Effector CD8-positive, alpha-beta T cell (primary cell): ENCODE measurements at places on chromosomes 7 and 10.

- no peak for DNase-seq
These were observed 13.1 kb upstream of the TCAF1 start for GRCh38 chr7:143914938-143915652.

GRCh38 chr7:101162551-101163278, 2.7 kb downstream of the VGF start:
- DNase-seq, result no peak

- DNase-seq, result no peak
These were observed 1.7 kb downstream of the CCSER2 start for GRCh38 chr10:84329986-84330651.

- DNase-seq, result no peak
These were observed 58.6 kb upstream of the LOXL4 start for GRCh38 chr10:98326621-98327027.

GRCh38 chr7:136326045-136326609, 349.0 kb upstream of the MTPN start:
- no peak for DNase-seq

GRCh38 chr7:124783271-124783670, 17.7 kb upstream of the GPR37 start:
- DNase-seq, result no peak

DNA sequence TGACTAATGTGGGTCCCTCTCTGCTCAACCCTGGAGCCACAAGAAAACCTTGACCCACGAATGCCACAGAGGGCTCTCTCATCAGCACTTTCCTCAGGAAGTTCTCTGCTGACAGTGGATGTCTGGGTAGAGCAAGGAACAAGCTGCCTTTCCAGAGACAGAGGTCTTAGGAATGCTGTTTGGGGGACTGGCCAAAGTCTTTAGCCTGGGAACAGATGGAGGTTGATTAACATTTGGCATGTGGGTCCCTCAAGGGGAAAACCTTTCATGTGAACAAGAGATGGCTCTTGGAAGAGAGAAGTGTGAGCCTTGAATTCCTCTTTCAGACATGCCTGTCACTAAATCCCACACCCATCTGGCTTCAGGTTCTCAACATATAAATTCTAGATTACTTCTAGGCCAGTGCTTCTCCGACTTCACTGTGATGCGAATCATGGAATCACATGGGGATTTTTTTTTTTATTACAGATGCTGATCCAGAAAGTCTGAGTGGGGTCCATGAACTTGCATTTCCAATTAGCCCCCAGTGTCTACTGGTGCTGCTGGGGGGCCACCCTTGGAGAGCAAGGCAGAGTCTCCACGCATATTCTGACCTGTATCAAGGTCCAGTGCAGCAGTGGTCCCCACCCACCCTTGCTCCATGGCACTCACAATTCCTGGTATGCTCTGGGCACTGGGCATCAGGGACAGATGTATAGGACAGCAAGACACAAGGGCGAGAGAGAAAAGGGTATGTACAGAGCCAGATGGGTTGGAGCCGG, 360.4 kb downstream of the CXCL12 start:
- DNase-seq, result no peak

- no peak for DNase-seq
These were observed 59.1 kb downstream of the ELFN1 start for GRCh38 chr7:1729183-1729582.

GRCh38 chr7:126443951-126444350, 808.8 kb downstream of the GRM8 start:
- DNase-seq, result no peak

GRCh38 chr7:2106440-2106839, 126.3 kb downstream of the MAD1L1 start:
- DNase-seq, result no peak

DNA sequence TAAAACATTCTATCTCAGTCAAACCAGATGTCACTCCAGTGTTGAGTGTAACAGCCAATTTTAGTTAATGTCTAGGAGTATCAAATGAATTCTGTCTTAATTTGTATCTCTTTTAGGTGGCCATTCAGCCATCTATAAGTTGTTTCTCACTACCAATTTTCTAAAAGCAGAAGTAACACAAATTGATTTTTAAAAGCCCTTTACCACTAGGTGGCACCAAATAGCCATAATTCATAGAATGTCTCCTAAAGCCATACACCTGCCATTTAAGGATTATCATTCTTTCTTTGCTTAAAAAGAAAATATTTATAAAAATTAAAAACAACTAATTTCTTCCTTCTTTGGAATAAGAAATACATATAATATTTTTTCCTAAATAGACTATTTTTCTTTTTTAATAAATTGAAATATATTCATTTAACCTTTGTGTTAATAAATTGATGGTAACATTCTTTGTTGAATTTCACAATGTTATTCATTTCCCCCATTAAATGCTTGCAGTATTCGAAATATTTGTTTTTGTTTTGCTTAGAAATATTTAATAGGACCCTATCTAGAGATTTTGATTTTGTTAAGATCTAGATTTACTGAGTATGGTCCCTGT, 107.8 kb upstream of the PPP1R3A start:
- DNase-seq, result no peak

GRCh38 chr7:142089035-142089434, 22.5 kb upstream of the MGAM2 start:
- DNase-seq, result no peak

DNA sequence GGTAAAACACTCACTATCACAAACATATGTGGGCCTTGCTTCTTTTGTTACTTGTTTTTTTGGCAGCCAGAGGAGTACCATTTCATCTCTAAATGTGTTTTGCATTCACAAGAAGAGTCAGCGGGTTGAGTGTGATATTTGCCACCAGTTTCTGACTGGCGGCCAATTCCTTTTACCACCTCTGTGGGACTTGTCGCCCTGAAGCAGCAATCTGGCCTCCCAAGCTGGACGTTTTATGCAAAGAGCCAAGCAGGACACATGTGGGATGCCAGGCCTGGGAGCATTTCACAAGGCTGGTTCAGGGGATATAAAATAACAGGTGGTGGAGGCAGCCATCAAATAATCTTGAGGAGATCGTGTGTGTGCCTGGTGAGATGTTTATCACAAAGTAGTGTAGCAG, 61.8 kb upstream of the TRIL start:
- no peak for DNase-seq

DNA sequence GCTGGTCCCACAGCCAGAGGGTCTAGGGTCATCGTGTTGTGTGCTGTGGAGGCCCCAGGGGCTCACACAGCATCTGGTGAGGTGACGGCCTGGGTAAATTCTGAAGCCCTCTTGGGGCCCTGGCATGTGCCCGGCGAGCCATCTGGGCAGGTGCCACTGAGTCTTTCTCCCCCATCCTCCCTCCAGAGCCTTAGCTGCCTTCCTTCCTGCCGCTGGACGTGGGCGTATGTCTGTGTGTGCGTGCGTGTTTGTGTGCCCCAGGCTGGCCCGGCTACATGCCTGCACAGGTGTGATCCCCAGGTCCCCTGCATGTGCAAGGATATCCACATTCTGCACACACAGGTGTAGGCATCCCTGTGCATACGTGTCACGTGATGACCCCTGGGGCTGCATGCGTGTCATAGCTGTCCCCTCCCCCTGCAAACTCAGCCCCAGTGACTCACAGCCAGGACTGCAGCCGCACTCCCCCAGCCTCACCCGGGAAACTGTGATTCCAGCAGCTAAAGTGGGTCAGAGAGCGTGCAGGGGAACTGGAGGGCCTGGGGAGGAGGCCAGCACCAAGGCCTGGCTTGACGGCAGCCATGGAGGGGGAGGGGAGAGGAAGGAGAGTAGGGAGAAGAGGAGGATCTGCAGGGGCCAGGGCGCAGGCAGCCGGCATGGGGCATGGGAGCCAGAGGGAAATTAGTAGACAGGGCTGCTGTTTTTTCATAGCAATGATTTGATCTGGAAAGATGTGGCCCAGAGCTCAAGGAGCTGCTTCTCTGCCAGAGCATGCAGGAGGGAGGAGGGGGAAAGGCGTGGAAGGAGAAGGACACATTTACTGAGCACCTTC, 46.4 kb downstream of the ELFN1 start:
- no peak for DNase-seq

DNA sequence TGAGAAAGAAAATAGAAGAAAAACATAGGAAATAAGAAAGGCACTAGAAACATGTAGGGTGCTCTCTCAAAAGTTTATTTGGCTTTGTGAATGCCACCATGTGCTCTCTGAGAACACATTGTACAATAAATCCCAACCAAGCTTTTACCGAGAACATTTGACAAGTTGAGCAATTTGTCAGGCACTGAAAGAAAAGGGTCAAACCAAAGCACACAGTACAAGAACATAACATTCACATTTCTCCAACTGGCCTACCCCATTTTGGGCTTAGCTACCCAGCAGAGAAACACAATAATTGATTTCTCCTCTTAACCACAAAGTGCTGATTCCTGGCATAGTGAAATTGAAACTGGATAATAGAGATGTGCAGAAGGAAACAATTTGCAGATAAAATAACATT, 69.2 kb upstream of the SLC39A12 start:
- no peak for DNase-seq

DNA sequence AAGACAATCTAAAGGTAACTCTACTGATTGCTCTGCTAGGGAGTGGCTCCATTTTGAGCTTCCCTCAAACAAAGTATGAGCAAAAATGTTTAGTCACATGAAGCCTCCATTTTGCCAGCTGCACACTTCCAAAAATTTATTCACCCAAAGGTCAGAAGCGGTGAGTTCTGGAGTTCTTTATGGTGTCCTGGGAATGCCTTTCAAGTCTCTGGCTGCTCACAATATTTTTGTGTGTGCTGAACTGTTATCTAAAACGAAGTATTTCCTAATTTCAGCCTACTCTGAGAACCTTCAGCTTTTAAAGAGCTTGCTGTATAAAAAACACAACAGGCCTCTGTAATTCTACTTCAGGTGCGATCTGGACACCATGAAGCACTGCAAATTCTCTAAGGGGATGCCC, 15.6 kb downstream of the NRCAM start:
- DNase-seq, result no peak

- no peak for DNase-seq
These were observed 94.0 kb downstream of the SORBS1 start for GRCh38 chr10:95467162-95467599.

GRCh38 chr7:143882604-143883078, 19.3 kb downstream of the TCAF1 start:
- no peak for DNase-seq
